ENCODE measurements at places on chromosomes 2 and 18.

- DNase-seq = no peak
Observed at GRCh38 chr2:116141891-116142474, 1672.5 kb upstream of the DDX18 start.

DNA sequence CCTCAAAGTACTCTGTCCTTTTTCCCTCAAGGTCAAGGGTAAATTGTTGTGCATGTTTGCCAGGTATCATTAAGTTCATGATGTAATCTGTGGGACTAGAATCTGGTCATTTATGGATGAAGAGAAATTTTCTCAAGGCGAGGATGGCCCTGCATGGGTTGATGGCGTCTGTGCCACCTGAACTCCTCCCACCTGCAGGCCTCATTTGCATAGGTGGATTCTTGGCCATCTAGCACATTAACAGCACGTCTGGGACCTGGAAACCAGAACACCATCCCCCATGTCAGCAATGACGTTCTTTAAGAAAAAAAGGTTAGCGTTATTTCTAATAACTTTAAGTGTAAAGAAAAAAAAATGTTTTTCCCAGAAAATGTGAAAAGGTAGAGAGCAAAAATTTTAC lies 145.8 kb downstream of the ESCO1 start:
- no peak for DNase-seq

GRCh38 chr2:99975386-99975785 lies 167.0 kb downstream of the AFF3 start:
- DNase-seq = no peak

DNA sequence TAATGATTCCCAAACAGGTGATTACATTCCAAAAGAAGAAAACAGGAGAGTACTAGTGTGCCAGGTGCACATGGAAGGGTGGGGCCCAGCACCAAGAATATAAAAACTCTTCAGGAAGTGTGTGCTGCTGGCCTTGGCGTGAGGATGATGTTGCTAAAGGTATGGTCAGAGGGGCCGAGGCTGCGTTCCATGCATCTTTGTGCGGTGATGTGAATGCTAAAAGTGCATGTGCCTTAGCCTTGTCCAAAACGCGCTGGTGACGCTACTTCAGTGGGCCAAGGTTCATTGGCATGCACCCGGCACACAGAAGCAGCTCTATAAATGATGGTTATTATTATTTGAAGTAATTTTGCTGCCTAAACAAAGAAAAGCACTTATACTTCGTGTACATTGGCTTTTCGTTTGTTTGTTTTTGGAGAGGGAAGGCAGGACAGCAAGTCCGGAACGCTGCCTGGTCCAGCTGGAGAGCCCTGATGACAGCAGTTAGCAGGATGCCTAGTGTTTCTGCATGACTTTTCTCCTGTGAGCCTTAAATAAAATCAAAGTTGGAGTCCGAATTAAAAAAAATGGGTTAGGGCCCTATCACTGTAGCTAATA lies 2.9 kb downstream of the ALKAL2 start:
- DNase-seq = no peak

GRCh38 chr2:217710211-217710765 lies 292.5 kb downstream of the TNS1 start:
- DNase-seq = no peak

DNA sequence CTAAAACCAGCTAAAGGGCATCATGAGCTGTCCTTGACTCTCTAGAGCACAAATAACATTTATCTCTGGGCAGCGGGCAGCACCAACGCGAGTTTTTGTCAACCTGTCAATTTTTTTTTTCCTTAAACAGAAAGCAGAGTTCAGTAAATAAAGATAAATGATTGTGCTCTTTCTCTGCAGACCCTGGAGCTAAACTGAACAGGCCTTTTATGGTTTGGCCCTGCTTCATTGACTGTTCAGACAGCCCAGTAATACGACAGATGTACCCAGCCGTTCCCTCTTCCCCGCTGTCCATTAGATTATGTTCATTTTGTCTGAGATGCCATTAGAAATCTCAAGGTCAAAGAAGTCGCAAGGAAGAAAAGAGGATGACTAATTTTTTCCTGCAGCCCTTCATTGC lies 280.5 kb upstream of the PIK3C3 start:
- DNase-seq = no peak

DNA sequence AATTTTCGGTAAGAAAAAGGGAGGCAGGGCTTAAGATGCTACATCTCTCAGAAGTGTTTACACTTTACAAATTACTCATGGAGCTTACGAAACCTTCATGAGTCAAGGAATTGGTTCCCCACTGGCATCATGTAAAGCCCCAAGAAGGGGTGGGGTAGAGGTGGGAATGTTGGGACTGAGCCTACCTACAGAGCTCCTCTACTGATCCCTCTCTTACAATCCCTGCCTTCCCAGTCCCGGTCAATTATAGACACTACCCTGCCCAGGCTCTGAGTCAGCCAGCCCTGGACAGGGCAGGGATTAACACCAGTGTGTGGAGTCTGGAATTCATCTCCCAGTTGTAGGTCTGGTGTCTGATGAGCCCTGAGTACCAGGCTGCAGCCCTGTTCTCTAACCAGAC lies 248.9 kb downstream of the PAX3 start:
- DNase-seq = no peak

DNA sequence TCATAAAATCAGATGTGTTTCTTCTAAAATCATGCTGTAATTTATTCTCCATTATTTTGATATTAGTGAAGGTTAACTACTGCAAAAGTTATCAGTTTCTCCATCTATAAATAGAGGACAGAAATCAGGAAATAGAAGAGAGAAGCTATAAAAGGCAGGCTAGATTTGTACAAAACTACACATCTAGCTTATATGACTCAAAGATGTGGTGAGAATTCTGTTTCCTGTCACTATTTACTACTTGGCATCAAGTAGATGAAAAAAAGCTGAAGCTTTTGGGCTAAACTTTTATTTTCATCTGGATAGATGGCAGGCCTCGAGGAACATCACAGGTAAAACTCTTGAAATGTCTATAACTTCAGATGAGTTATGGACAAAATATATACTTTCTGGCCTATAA lies 49.8 kb upstream of the NAB1 start:
- no peak for DNase-seq

GRCh38 chr2:119788752-119789151 lies 29.0 kb downstream of the PTPN4 start:
- DNase-seq = no peak

DNA sequence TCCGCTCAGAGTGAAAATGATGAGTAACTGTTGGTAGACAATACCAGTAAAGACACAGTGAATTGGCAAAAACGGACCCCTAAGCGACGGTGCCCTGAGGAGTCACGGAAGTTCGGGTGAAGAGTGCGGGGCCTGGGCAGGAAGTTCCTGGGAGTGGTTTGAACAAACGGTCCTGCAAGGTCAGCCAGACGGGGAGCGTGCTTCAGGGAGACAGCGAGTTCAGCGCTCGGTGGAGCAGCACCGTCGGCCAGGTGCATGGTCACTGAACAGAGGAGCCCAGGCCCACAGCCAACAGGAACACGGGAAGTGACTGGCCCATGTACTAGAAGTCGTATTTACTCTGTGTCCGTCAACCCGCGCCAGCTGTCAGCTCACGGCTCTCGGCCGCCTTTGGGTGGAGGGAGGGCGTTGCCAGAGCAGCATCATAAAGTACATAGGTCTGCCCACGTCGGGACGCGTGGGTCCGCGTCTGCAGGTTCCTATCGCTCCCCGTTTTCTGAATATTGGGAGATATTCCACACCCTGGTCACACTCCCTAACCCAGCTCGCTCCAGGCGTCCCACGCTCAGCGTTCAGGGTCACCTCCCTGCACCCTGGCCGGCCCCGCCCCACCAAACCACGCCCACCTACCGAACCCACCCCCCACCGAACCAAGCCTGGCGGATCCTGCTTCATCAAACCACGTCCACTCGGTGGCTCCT lies 75.6 kb upstream of the UXS1 start:
- no peak for DNase-seq

GRCh38 chr2:5319493-5319892 lies 372.7 kb upstream of the SOX11 start:
- no peak for DNase-seq

- peak; percentile 49 for DNase-seq
Observed at GRCh38 chr18:57561728-57562423, 24.6 kb downstream of the FECH start.

GRCh38 chr18:46628206-46628605 lies 28.8 kb downstream of the LOXHD1 start:
- DNase-seq = peak; percentile 50
